ENCODE measurements at places on chromosomes 4 and X. TPM values are rescaled to one million over a fixed set of nuclear protein-coding genes. Genes with fewer than 3 reads are reported as not detected.

- no peak for DNase-seq
Measured at GRCh38 chr4:88967883-88968331, 89.1 kb downstream of the FAM13A start.

The CBLL2 gene
- total RNA-seq = not detected

DNA sequence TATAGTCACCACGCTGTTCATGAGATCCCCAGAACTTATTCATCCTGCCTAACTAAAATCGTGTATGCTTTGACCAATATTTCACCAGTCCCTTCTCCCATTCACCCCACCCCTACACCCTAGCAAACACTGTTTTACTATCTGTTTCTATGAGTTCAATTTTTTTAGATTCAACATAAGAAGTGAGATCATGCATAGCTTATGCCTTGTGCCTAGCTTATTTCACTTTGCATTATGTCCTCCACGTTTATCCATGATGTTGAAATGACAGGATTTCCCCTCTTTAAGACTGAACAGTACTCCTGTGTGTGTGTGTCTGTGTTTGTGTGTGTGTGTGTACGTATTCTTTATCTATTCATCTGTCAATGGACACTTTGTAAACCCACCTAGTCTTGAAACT lies 16.8 kb downstream of the ANXA5 start:
- no peak for DNase-seq

DNA sequence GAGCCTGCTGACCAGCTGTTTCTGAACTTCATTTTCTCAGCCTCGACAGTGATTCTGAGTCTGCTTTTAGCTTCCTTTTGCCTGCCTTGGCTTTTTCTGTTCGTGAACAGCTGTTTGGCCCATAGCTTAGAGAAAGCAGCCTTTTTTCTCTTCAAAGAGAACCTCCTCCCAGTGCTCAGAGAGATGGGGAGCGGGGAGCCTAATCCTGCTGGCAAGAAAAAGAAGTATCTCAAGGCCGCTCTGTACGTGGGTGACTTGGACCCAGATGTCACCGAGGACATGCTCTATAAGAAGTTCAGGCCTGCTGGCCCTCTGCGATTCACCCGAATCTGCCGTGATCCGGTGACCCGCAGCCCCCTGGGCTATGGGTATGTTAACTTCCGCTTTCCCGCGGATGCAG lies 756 bp downstream of the PABPC5 start:
- no peak for DNase-seq

DNA sequence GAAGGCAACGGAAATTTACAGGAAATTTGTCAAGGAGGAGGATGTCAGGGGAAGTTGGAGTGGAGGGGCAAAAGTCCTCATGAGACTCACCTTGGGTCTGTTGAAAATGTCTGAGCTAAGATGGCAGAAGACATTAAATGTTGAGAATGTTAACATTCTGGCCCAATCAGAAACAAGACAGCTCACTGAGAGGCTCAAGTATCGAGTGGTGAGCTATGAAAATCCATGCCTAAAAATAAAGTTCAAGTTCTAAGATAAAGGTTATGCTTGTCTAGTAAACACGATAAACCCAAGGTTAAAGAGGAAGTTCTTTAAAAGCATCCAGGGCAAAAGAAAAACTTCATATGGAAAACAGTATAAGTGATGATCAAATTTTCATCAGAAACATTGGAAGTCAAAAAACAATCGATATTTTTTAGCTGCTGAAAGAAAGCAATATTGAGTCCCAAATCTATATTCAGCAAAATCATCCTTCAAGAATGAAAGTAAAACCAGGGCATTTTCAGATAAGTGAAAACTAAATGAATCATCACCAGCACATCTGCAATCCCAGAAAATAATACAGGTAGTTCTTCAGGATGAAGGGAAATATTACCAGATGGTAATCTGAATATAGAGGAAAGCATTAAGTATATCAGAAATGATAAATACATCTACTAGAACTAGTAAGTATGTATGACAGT lies 462.4 kb downstream of the TLL1 start:
- no peak for DNase-seq

DNA sequence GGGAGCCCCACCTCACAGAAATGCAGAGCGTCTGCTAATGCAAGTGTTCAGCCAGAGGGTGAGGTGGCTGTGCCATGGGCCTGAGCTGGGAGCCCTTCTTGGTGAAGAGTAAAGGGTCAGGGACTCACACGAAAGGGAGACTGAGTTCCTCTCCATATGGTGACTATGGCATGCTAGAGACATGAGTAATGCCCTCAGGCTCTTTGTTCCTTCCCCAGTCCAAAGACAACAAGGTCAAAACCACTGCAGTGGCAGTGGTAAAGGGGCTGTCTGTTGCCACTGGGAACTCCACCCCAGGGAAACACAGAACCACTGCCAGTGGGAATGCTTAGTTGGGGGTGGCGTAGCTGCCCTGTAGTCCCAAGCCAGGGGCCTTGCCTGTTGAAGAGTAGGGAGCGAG lies 22.4 kb downstream of the RAB40AL start:
- no peak for DNase-seq

The KLHL13 gene
- total RNA-seq = 1.8 TPM

The MAP3K15 gene
- 0.37 TPM for total RNA-seq

DNA sequence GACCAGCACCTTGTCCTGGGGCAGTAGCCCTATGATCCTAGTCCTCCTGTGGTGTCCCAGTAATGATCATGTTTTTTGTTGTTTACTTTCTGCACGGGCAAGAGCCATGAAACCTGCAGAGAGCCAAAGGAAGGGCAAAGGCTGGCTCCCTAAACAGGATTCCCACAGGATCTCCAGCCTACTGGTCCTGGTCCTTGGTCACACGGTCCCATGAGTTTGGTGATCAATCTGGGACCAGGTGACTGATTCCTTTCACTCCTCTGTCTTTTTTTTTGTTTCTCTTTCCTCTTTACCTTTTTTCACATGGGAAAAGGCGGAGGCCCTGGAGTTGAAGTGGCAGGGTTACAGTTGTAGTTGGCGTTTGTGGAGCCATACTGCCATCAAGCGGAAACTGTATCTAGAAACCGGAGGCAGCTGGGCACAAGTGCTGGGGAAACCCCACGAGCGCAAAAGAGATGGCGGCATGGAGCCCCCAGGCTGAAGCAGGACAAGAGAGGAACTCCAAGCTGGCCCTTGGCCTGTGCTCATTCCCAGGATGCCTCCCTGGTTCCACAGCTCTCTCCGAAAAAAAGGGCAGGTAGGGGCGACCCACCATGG lies 34.6 kb downstream of the NBDY start:
- peak; percentile 23 for DNase-seq

The DCAF12L1 gene
- total RNA-seq = not detected

The MND1 gene
- not detected for total RNA-seq

The RAB28 gene
- 11.9 TPM for total RNA-seq

- no peak for DNase-seq
Measured at GRCh38 chr4:152540293-152540674, 4.4 kb upstream of the FBXW7 start.

The SLC9B1 gene
- 0.95 TPM for total RNA-seq

The EGFL6 gene
- not detected for total RNA-seq

DNA sequence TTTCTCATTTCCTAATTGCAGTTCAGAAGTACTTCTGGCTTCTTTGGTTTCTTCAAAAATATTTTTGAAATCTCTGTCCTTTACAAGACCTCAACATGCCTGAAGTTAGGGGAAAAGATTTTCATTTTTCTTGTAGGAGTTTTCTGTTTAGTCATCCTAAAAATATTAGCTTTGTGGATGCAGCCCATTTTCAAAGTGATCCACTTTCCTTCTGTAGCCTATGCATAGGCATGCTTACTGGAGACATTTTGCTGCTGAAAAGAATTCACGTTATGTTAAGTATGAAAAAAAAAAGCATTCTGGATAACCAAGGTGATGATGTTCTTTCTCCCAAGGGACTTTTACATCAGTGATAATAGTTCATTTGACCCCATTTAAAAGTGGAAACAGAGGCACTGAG lies 245.6 kb downstream of the THOC2 start:
- no peak for DNase-seq

DNA sequence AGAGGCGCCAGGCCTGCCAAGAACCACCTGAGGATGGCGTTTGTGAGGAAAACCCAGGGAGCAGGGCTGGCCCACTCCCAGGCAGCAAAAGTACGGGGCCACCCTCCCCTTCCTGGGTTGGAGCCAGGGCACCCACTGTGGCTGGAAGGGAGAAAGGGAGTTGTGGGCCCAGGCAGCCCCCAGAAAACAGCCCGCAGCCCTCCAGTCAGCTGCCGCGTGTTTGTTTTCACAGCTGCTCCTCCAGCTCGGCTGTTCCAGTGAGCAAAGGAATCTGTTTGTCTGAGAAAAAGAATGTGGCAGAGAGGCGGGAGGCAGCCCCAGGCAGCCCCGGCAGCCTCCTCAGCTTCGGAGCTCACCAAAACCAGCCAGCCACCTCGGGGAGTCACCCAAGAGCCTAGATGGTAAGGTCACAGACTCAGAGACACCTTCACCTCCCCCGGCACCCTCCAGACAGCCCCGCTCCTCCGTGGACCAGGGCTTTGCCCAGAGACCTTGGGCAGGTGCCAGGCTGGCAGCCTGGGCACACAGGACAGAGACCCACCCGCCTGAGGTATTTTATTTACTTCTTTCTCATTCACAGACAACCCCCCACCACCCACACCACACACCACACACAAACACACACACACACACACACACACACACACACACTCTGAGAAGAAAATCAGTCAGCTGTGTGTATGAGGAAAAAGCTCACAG lies 338.1 kb downstream of the BCOR start:
- DNase-seq = no peak

- no peak for DNase-seq
Measured at GRCh38 chr4:147938496-147938895, 206.6 kb downstream of the ARHGAP10 start.

- DNase-seq = no peak
Measured at GRCh38 chr4:17930256-17930655, 91.3 kb downstream of the LCORL start.

DNA sequence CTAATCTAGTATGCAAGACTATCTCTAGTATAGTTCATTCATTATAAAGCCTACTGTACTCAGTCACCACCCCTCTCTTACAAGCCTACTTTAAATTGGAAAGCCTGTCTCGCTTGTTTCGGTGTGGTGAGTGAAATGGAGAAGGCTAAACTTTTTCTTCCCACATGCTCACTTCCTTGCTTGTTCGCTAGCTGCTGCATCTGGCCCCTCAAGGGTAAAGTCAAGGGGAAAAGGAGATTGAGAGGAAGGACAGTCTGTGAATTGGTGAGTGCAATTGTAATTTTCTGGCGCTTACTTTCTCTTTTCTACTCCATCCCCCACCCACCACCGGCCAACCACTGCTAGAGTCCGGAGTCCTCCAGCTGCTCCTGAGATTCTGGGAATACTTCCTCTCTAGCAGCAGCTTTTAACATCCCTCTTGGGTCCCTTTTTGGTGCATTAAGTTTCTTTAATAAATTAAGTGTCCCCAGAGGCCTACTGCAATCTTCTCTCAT lies 12.1 kb upstream of the ARAP2 start:
- DNase-seq = no peak

The JCHAIN gene
- total RNA-seq = 25.1 TPM

DNA sequence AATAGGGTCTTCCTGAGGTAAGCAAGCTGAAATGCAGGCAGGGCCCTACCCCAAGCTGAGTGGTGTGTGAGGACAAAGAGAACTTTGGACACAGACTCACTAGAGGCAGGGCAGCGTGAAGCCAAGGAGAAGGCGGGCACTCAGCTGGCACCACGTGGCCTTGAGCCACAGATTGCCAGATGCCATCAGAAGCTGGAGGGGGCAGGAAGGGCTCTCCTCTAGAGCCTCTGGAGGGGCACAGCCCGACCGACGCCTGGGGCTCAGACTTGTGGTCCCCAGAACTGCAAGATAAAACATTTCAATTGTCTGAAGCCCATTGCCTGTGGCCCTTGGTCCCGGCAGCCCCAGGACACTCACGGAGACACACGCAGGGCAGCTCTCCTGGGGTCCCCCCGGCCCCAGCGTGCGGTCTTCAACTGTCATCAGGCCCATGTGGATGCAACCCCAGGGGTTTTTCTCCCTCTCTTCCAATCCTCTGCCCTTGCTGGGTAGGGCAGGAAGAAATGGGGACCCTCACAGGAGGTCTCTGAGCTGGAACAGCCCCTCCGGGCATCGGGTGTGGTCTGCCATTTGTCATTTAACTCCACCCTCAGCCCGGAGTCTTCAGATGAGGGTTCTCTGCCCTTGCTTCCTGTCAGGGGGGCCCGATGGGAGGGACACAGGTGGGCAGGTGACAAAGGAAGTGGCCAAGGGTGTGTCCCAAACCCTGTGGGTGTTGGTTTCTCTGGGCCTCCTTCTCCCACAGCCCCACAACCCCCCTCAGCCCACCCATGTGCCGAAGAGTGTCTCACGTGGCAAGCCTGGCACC lies 22.2 kb downstream of the HMX1 start:
- DNase-seq = peak; percentile 14

GRCh38 chr4:127889903-127890302 lies 9.2 kb downstream of the PLK4 start:
- no peak for DNase-seq

DNA sequence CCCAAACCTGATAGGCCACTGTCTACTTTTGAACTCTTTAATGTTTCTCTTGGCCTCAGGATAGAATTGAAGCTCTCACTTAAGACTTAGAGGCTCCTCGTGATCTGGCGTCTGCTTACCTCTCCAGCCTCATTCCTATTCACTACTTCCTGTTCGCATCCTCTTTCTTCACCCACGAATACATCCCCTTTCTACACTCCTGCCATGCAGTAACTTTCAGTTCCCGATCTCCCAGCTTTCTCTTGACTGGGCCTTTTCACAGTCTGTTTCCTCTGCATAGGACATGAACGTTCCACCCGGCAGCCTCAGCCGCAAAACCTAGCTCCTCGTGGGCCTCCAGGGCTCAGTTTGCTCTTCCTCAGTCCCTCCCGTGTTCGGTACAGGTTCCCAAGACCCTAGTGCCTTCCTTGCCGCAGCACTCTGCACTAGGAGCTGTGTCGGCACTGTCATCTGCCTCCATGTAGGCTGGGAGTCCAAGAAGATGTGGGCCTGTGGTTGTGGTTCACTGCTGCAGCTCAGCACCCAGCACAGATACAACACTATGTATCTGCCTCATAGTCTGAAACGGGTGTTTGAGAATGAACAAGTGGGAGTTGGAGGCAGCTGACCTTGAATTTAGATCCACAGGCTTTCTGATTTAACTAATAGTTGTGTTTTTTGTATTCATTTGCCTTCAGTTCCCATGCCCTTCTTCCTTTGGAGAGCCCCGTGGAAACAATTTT lies 15.8 kb downstream of the RPL39 start:
- DNase-seq = no peak

- no peak for DNase-seq
Measured at GRCh38 chr4:21982087-21982486, 33.5 kb upstream of the KCNIP4 start.

The DNAJB14 gene
- 37.1 TPM for total RNA-seq

DNA sequence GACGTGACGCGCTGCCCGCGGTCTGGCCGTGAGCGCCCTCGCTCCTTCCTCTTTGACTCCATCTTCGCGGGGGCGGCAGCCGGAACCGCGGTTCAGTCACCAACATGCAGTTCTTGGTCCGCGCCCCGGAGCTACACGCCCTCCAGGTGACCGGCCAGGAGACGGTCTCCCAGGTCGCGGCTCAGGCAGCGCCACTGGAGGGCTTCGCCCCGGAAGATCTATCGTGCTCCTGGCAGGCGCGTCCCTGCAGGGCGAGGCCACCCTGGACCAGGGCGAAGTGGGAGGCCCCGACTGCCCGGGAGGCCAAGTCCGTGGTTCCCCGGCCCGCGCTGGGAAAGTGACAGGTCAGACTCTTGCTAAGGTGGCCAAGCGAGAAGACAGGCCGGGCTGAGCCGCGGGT lies 2.9 kb downstream of the TRIML2 start:
- no peak for DNase-seq

Data from omental fat pad (tissue), 4 donors.